ENCODE measurements at places on chromosomes 7 and 10.

- no peak for DNase-seq
Measured at GRCh38 chr10:235915-236314, 100.7 kb downstream of the ZMYND11 start.

DNA sequence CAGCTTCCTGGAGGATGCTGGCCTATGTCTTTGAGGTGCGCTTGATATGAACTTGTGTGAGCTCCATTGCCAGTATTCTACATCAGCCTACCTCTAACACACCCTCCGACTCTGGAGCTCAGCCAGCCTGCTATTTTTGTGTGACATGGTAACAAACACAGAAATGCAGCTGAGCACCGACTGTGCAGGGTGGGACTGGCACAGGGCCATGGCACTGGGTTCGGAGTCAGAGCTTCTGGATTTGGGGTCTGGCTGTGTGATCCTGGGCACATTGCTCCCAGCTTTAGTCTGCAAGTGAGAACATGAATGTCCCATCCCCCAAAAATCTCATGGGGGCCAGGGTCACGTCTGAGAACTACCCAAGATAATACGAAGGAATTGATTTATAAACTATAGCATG is 257.2 kb upstream of the CTBP2 start:
- no peak for DNase-seq

DNA sequence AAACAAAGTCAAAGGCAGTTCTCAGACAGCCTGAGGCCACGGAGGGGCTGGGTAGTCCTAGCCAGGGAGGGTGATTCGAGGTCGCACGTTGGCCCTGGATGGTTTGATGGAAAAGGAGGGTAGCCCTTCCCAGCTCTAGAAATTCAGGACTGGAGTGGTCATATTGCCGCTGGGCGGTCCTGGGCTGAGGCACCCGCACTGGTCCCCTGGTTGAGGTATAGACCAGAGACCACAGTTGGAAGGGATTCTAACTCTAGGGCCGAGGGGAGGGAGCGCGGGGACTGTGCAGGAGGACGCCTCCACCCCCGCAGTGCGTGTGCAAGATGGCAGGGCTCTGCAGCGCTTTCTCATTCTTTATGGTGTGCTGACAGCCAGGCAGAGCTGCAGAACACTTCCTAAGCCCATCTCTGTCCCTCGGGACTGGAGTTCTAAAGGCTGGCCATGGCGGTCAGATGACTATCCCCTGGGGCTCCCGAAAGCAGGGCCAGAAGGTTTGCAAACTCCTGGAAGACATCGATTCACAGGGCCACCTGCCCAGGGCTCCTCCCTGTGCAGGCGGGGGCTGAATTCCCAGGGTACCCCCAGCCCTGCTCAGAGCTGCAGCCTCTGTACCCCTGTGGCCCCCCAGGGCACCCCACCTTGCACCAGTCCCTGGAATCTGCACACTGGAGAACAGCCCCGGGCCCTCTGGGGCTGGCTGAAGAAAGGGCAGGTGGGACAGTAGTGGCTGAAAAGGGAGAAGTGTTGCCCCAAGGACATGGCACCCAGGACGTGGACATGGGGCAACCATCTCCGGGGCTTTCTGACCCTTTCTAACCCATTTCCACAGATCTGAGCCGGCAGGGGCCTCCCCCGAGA is 51.0 kb upstream of the ELN start:
- no peak for DNase-seq

- no peak for DNase-seq
Measured at GRCh38 chr10:52077814-52078213, 236.3 kb upstream of the DKK1 start.

DNA sequence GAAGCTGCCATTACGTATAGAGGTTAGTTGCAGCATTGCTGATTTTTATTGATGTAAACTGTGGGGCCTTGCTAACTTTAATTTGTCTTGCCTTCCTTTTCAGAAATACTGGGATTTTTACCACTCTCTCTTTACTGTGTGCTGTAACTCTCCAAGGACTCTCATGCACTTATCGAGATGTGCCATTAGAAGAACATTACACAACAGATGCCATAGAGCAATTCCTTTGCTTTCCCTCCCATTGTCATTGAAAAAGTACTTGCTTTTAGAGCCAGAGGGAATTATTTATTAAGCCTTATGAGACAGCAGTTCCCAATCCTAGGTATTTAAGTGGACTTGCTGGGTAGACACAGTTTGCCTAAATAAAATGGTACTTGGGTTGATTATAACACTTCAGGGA is 51.7 kb downstream of the ASB4 start:
- DNase-seq: no peak

DNA sequence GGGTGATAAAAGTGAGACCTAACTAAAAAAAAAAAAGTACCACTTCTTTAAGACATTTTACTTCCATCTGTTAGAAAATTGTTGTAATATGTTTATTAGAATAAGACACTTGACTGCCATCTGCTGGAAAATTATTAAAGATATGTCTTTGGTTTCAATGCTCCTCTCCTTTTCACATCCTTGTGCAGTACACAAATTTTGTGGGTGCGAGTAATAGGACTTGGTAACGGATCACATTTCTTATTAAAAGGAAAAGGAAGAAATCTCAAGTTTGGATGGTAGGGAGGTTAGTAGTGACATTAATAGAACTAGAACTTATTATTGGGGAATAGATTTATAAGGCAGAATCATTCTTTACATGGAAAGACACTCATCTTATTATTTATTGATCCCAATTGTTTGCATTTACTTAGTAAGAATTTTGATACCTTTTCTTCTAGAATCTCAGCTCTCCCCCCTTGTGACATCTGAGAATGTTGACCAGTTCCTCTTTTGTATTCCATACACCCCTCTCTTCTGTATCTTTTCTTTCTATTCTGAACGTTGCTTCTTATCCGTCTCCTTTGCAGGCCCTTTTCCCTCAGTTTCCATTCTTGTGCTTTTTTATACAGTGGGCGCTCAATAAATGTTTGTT is 43.0 kb upstream of the RPA3 start:
- DNase-seq: no peak

GRCh38 chr10:77637532-77638320 is at the start of gene KCNMA1:
TSS of gene KCNMA1 (minus strand) at chr10:77637808.
- no peak for DNase-seq

DNA sequence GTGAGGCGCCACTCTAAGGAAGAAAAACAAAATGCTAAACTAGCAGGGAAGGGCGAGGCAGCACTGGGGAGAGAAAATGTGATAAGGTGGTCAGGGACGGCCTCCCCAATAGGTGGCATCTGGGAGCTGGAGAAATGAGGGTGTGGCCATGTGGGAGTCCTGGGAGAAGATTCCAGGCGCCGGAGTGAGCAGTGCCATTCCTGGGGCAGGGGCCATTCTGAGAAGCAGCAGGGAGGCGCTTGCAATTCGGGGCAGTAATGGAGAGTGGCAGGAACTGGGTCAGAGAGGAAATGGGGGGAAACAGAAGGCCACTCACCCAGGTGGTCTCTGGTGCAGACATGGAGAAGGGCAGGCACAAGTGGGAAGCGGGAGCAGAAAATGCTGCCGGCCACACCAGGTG is 61.8 kb upstream of the LRRC18 start:
- DNase-seq: no peak

GRCh38 chr10:94316560-94316959 is 46.2 kb downstream of the NOC3L start:
- DNase-seq: no peak

GRCh38 chr10:62805231-62806099 is 945 bp downstream of the ADO start:
- no peak for DNase-seq

GRCh38 chr7:44286618-44287487 is 38.5 kb downstream of the CAMK2B start:
- no peak for DNase-seq

DNA sequence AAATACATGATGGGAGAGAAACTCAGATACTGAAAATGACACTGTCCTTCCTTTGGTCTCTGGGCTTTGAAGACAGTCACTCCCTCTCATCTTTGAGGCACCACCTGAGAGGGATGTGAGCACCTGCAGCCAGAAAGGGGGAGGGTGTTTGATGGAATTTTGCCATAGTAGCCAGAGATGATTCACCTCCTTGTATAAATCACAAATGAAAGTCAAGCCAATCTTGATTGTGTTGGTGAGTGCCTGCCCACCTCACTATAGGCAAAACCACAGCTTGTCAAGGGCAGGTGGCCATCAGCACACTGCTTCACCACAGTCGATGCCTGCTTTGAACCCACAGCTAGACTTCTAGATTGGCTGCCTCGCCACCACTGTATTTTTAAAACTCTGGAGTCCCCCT is 48.2 kb downstream of the PON1 start:
- DNase-seq: no peak

DNA sequence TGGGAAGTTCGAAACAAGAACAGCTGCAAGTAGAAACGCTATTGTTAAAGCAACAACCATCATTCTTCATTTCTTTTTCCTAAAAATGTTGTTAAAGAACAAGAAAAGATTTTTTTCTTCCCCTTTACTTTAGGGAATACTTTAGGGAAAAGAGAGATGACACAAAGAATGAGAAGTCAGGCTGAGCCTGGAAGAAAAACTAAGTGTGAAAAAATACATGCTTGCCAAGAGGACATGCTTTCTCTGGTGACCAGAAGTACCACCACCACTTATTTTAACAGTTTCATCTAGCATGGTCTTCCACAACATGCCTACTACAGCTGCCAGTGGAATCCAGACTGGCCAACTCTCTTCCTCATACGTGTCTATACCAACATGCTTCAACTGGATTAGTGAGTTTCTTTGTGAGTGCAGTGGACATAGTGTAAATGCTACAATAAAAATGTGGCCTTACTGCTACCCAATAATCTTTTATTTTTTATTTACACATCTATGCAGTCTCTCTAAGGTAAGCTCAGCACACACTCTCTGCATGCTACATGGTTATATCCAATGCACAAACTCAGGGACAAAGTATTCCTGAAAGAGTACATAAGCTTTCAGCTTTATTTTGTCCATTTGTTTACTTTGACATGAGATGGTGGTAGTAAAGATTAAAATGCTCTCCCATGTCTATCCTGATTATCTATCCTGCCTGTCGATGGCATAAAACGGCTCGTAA is 196.2 kb downstream of the TAX1BP1 start:
- no peak for DNase-seq

GRCh38 chr7:149569025-149569725 is 71.6 kb upstream of the ZNF746 start:
- no peak for DNase-seq

- DNase-seq: no peak
Measured at GRCh38 chr7:13727279-13727678, 262.2 kb downstream of the ETV1 start.

DNA sequence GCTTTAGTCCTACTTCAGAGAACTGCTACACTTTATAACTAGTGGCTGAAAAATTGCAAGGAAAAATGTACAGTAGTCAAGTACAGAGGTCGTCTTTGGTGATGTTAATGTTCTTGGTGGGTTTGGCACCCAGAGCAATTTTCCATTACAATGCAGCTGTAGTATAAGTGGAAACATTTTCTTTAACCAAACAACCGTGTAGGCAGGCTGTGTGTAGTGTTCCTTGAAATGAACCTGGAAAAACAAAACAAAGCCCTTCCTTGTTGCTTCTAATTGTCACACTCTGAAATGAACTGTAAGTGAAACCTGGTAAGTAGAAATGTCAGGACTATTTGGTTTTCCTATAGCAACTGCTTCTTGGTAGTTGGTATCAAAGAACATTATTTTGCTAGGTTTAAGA is 256.9 kb downstream of the MDFIC start:
- no peak for DNase-seq

DNA sequence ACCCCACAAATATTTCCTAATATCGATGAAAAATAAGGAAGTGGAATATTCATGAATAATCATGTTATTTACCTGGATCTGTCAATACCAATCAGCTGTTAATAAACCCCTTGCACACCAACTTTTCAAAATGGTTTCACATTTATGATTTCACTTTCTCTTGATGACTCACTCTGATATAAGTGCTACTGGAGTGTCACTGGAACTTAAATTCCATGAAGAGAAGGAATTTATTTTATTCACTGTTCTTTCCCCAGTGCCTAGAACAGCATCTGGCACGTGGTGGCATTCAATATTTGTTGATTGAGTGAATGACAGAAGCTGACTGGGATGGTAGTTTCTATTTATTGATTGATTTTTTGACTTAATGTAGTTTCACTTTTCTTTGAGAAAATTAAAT is 3.5 kb upstream of the ENO4 start:
- no peak for DNase-seq

GRCh38 chr7:108515630-108516029 is 10.3 kb downstream of the PNPLA8 start:
- no peak for DNase-seq

DNA sequence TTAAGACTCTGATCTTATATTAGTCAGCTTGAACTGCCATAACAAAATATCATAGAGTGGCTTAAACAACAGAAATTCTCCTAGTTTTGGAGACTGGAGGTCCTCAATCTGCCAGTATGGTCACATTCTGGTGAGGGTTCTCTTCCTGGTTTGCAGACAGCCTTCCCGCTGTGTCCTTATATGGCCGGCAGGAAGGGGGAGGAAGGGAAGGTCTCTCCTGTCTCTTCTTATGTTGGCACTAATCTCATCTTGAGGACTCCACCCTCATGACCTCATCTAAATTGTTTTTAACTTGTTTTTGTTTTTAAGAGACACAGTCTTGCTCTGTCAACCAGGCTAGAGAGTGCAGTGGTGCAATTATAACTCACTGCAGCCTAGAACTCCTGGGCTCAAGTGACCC is 53.1 kb downstream of the VPS41 start:
- no peak for DNase-seq

DNA sequence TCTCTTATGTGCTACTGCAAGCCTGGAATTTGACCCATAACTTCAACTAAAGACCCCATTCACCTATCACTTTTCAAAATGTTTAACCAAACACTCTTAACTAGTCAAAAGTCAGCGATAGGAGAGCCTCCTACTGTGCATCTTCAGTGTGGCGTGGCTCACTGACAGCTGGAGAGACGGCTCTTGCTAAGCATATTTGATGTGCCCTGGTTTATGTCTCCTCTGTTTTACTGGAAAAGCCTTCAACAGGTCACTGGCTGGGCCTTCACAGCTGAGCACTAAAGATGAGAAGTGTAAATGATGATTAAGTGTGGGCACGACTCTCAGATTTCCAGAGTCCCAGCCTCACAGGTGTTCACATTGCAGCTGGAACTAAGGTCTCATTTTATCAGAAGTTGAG is 472.1 kb downstream of the SEMA3D start:
- DNase-seq: no peak

DNA sequence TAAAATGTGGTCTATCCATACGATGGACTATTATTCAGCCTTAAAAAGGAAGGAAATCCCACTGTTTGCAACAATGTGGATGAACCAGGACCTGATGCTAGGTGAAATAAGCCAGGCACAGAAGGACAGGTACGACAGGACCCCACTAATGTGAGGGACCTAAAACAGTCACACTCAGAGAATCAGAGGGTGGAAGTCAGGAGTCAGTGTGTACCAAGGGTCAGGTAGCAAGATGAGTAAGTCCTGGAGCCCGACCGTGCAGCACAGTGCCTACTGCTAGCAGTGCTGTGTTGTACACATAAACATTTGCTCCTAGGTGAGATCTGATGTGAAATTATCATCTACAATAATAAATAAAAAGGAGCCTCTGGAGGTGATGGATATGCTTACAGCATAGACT is 322.3 kb downstream of the GLRX3 start:
- DNase-seq: no peak

- no peak for DNase-seq
Measured at GRCh38 chr7:158860394-158860793, 4.0 kb downstream of the DYNC2I1 start.

GRCh38 chr10:9634466-9634865 is 1383.2 kb upstream of the CELF2 start:
- DNase-seq: no peak

Measured in esophagus squamous epithelium (tissue), 5 donors.